ENCODE measurements at places on chromosomes 5 and 9.
A peak's percentile ranks its signal among the peaks of the same experiment; 100 is the strongest.

- no peak for DNase-seq
Measured at GRCh38 chr9:130050462-130050861, 3.2 kb upstream of the GPR107 start.

DNA sequence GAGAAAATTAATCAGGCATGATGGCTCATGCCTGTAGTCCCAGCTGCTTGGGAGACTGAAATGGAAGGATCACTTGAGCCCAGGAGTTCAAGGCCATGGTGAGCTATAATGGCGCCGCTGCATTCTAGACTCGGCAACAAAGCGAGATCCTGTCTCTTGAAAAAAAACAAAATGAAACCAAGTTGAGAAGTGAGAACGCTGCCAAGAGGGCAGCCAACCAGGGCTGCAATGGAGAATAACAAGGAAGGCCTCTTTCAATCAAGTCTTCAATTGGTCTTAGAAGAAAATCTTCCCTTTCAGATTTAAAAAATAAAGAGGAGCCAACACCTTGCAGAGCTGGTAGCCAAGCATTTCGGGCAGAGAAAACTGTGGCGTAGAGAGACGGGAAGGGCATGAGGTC lies 14.7 kb downstream of the KIAA1958 start:
- no peak for DNase-seq

DNA sequence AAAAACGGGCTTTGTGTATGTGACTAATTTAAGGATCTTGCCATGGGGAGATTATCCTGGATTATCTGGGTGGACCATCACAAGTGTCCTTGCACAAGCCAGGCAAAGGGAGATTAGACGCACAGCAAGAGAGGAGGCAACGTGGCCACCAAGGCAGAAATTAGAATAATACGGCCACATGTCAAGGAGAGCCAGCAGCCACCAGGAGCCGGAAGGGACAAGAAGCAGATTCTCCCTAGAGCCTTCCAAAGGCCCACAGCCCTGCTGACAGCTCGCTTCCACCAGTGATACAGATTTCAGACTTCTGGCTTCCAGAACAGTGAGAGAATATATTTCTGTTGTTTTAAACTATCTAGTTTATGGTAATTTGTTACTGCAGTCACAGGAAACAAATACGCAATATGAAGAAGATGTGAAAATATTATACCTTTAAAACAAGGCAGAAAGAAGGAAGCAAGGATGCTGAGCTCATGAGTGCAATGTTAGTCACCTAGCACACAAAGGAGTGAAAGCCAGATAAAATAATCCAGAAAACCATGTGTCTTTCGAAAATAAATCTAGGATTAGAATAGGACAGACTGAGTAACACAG lies 28.7 kb upstream of the F2RL1 start:
- no peak for DNase-seq

GRCh38 chr9:101311758-101312420 lies 72.9 kb downstream of the BAAT start:
- DNase-seq: peak; percentile 91

DNA sequence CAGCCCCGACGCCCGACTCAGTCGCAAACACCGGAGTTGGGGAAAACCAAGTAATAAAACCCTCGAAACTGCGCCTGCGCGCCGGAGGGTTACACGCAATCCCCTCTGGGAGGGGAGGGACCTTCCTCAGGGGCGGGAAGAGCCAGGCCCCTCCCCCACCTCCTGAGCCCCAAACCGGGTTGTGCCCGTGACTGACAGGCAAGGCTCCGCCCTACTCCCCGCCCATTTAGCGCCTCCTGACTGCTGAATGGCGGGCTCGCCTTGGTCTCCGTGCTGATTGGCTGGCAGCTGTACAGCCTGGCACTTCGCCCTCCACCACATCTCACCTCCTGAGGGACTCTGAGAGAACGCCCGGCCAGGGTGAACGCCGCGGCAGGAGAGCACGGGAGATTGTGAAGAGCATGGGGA lies at the start of gene PRDM9:
PRDM9 (plus strand) TSS at position 332 of the 408 bp plus-strand sequence. CDS start 1,425 bp downstream, outside the sequence.
- peak; percentile 11 for DNase-seq

GRCh38 chr5:78979117-78979742 lies 5.9 kb downstream of the ARSB start:
- no peak for DNase-seq

DNA sequence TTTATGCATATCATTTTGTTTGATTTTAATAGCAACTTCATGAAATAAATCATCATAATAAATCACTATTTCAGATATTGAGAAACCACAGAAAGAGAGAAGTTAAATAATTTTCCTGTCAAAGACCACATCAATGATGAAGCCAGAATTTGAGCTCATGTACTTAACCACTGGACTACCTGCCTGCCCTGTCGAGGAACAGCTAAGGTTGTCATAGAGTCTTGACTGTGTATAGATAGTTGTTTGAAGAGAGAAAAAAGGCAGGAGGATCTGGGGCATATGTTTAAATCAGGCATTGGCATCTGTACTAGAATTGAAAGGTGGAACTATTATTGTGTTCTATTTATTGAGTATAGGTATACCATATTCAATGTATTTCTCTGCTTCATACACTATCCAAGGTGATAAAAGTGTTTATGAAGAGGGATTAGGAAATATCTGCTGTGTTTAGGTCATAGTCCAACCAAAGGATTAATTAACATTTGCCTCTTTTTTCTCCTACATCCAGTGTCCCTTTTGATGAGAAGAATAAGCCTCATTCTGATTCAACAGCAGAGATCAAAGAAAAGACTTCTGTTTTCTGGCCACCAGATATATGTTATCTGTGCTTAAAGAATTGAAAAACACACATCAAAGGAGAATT lies 37.3 kb upstream of the CDKN2B start:
- DNase-seq: no peak

GRCh38 chr9:16425562-16426231 lies 444.8 kb downstream of the BNC2 start:
- no peak for DNase-seq

- no peak for DNase-seq
Measured at GRCh38 chr9:15999422-16000339, 446.8 kb downstream of the CCDC171 start.

DNA sequence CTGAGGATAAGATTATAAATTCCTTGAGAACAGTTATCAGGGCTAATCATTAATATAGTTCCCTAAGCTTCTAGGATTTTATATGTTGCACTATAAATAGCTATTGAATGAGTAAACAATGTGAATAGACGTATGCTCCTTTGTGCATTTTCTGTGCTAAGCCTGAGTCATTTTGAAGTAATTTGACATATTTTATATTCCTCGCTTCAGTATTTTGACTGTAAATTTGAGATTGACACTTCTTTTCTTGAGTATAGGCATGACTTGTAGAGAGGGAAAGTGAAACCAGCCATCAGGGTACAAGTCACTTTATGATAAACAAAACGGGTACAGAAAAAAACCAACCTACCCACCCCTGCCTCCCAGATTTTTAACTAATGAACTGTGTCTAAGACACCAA lies 367.7 kb upstream of the PRR16 start:
- DNase-seq: no peak
